ENCODE measurements at places on chromosomes 2 and 18.

DNA sequence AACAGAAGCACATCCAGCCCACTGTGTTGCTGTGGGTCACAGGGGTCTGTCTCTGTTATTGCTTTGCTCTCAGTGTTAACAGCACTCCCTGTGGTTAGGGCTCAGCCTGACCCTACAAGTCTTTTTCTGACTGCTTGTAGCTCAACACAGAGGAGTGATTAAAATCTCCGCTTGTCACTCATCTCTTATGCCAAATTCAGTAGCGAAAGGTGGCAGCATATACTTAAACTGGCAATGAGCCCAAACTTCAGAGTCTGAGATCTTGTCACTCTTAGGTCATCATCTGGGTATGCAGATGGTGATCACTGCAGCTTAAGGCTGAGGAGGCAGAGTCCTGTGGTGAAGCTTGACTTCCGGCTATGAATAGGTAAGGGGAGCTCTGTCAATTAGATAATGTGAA, 63.3 kb upstream of the CSRNP3 start:
- no peak for DNase-seq

GRCh38 chr2:49753344-49753985, 599.1 kb upstream of the FSHR start:
- DNase-seq = no peak

GRCh38 chr2:119223521-119224390, at the start of gene STEAP3:
Gene STEAP3, plus strand, starts transcription at chr2:119223834. Its CDS starts 7,179 bp downstream, at chr2:119231013.
- no peak for DNase-seq

DNA sequence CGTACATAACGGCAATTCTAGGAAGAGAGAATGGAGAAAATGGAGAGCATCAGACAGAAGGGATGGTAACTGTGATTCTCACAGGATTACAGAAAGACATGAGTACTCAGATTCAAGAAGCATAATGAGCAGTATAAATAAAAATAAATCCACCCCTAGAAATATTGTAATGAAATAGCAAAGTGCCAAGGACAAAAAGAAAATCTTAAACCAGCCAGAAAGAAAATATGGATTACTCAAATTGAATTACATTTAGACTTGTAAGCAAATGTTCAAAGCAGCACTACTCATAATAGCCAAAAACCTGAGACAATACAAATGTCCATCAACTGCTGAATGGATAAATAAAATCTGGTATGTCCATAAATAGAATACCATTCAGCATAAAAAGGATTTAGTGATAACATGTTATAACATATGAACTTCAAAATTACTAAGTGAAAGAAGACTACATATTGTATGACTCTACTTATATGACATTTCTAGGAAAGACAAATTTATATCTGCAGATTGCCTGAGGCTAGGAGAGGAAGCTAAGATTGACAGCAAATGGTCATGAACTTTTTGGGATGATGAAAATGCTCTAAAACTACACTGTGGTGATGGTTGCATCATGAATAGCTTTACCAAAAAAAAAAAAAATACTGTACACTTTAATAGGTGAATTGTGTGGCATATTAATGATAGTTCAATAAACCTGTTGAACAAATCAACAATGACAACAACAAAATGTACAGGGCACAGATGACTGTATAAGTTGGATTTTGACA, 63.4 kb upstream of the SPTBN1 start:
- DNase-seq = no peak

DNA sequence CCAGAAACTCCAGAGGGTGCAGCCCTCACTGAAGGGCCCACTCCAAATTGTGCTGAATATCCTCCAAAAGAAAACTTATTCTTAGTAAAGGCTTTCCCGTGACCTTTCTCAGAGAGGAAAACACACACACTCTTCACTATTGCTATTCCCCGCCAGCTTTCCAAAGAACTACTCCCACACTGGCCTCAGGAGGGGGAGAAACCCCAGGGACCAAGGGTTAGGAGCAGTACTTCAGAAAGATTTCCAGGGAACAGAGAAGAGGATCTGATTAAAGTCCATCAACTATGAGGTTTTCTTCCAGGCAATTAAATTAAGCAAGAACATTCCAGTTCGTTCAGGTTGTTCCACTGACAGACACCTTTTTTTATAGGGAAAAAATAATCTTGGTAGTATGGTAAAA, 150.2 kb downstream of the TTC32 start:
- DNase-seq = no peak

- DNase-seq = no peak
These were observed 318.6 kb downstream of the SS18 start for GRCh38 chr18:25771796-25772195.

DNA sequence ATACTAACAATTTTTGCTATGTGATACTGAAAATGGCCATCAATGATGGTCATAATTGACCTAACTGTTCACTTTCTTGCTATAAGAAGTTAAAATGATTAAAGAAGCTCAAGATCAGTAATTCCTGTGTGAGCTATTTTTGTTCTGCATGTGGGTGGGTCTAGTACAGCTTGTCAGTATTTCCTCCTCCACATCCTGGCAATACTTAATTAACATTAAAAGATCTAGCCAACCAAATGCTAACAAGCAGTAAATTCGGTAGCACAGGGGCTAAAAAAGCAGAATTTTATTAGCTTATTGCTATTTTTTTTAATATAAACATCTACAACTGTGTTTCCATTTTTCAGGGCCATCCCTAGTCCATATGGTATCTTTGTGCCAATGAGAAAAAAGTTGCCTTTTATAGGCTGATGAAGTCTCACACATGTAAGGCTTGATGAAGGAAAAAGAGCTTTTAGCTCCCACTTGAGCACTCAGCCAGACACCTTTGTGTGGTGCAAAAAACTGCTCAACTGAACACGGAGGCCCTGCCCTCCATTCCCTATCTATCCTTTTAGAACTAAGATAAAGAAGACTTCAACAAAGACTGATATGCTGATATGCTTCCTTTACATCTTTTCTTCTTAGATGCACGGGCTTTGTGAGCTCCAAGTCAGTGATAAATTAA, 4.9 kb upstream of the PNO1 start:
- DNase-seq = no peak

GRCh38 chr2:67948506-67948905, 114.3 kb downstream of the C1D start:
- no peak for DNase-seq

DNA sequence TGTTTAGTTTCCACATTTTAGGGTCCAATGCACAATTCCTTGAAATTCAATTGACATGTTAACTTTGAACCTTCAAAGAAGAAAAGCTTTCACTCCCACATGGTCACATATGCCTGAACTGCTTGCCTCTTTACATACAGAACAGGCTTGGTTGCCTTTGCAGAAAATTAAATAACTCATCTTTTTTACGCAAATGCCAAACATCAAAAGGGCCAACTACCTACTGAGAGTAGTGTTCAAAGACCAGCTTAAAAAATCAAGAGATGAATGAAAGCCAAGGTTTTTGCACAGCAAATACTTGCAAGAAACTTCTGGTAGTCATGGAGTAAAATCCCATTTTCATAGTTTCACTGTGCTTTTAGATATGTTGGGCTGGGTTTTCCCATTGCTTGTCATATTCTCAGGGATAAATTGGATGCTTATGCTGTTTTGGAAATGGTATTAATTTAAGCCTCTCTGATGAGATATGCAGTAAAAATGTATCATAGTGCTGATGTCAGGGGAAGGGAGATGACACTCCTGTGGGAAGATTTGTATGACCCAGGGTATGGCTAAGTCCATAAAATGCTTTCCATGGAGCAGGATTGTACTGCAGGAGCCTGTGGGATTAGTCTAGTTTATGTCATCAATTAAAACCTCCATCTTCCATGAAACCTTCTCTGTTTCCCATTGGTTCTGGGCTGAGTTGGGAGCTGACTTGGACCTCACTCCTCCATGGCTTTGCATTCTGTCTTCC, 60.6 kb upstream of the DARS1 start:
- no peak for DNase-seq

- no peak for DNase-seq
These were observed 57.6 kb downstream of the DPYSL5 start for GRCh38 chr2:26905341-26906198.

- DNase-seq = no peak
These were observed 99.2 kb upstream of the FOSL2 start for GRCh38 chr2:28293416-28293815.

DNA sequence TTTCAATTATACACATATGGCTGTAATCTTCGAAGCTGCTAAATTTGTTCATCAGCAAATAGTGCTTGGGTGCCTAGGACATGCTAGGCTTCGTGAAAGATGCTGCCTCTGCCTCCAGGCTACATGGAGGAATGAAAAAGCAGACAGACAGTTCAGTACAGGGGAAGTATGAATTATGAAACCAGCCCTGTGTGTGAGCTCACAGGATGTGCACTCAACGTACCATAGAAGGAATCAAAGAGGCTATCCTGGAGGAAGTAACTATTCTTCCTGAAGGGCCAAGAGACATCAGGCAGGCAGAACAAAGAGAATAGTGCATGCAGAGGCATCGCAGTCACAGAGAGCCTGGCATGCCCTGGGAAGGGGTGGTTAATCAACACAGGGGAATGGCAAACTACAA, 61.4 kb downstream of the DYM start:
- no peak for DNase-seq

- no peak for DNase-seq
These were observed 7.3 kb upstream of the ATL2 start for GRCh38 chr2:38384338-38384737.

DNA sequence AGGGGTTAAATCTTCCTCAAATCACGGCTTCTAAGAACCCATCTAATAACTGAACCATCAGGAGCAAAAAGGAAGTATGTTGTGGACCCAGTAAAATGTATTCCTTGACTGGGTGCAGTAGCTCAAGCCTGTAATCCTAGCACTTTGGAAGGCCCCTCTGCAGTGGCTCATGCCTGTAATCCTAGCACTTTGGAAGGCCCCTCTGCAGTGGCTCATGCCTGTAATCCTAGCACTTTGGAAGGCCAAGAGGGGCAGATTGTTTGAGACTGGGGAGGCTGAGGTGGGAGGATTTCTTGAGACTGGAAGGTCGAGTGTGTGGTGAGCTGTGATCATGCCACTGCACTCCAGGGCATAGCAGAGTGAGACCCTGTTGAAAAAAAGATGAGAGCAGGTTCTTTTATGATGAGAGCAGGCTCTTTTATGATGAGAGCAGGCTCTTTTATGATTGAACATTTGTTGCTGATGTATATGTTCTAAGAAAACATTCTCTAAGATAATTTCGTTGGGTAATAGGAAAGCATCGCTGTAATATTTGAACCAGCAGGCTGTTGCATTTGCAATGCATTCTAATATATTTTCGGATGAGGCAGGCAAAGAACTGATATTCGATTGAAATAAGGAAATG, 3.5 kb upstream of the PARD6G start:
- no peak for DNase-seq

DNA sequence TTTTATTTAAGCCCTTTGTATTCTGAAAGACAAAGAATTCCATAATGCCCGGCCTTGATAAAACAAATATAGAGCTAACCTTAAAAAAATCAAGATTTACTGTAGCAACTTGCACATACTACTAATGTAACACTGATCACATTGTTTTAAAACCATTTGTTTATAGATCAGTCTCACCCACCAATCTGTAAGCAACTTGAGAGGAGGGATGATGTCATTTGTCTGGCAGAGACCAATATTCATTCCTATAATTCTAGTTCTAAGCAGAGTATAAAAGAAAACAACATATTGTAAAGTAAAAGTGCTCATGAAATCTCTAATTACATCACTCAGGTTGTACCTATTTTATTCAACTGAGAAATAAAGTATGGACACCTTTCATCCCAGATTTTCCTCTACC, 380.6 kb downstream of the TGIF1 start:
- no peak for DNase-seq

DNA sequence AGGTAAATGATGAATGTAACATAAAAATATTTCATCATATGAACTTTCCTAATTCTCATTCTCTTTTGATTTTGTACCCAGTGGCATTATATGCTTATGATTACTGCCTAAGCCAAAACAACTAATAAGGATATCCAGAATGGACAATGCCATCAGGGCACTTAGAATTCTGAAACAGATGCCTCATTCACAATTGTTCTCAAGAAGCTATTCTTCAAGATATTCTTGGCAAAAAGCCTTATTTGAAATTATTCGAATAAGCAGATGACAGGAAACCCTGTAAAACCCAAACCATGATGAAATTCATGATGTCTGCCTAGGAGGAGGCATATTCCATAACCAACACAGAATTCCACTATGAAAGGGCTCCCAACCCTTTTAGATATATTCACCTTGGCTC, 353.2 kb upstream of the TRIB2 start:
- no peak for DNase-seq

DNA sequence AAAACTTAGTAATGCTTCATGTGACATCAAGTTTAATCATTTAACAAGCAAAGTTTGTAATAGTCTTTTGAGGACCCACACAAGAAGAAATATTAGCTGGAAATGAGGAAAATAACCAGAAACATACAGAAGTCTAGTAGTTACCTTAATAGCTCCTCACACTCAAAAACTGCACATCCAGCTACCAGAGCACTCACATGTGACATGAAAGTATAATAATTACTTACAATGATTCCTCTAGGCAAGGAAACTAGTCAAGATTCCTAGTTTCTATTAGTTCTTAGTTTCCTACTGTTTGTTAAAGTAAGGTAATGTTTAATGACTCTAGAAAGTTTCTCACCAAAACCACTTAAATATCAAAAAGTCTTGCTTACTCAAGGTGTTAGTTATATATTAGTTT, 335.8 kb downstream of the RAD51AP2 start:
- no peak for DNase-seq

DNA sequence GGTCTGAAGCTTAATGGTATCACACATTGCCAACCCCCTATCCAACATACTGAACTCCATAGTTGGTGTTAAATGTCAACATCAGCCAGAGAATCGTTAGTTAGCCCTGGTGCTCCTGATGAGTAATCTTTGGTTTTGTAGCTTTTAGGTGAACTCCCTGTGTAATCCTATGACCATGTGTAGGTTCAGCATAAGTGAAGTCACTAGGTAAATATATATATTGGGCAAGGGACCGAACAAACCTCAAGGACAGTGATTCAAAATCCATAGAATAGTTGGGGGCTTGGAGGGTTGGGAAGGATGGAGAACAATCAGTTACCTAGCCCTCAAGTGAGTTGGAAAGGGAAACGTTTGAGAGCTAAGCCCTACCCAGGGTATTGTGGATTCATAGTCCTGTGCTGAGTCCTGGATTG, 16.0 kb upstream of the AP1S3 start:
- DNase-seq = no peak

DNA sequence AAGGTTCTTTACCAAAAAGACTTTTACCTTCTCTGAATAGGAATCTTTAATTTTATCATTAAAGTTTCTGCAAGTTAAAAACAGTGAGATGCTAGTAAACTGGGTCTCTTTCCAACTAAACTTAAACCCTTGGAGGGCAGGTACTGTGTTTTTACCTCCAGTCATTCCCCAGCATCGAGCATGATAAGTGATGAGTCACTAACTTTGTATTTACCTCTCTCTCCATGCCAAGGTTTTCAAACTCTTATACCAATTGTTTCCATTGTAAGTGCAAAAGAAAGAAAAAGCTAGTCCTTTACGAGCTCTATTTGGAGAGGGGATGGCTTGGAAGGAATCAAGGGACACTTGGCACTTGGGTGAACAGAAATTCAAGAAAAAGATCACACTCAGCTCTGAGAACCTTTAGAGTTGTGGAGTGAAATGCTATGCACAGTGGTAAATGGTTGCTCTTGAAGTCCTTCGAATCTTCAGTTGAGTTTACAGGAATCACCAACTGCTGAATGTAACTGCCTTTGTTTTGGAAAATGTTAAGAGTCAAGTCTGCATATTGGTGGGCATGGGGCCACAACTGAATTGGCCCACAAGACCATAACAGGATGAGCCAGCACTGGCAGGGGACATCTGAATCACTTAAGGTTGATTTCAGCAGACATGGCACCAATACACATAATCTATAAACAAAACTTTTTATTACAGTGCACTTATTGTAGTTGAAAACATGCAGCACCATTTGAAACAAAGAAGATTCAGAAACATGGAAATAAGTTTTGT, 8.3 kb upstream of the RBM43 start:
- no peak for DNase-seq
